ENCODE measurements at places on chromosomes 1 and 21.

GRCh38 chr1:241202401-241202800 lies 154.6 kb downstream of the RGS7 start:
- DNase-seq, result no peak

- DNase-seq, result no peak
Observed at GRCh38 chr1:212512816-212513559, 80.3 kb downstream of the NENF start.

GRCh38 chr1:50111503-50111902 lies 2.8 kb downstream of the ELAVL4 start:
- no peak for DNase-seq

DNA sequence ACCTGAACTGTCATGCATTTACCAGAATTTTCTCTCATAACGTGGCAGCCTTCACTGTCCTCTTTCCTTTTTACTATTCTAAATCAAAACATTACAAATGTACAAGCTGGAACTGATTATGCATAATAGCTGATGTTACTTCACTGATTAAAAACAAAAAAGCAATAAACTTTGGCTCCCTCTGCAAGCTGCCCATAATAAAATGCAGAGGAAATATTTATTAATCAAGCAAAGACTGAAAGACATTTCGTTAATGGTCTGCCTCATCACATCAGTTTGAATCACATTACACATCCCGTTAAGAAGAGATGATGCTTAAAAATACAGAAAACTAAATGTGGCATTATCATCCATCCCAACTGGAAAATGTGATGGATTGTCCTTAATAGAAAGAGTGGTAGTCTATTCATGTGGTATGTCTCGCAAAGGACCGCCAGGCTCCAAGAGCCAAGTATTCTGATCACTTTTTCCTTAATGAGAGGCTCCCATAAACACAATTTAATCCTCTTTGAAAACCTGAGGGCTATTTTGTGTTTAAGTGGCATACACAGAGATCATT lies 225.3 kb downstream of the RGS7 start:
- no peak for DNase-seq

DNA sequence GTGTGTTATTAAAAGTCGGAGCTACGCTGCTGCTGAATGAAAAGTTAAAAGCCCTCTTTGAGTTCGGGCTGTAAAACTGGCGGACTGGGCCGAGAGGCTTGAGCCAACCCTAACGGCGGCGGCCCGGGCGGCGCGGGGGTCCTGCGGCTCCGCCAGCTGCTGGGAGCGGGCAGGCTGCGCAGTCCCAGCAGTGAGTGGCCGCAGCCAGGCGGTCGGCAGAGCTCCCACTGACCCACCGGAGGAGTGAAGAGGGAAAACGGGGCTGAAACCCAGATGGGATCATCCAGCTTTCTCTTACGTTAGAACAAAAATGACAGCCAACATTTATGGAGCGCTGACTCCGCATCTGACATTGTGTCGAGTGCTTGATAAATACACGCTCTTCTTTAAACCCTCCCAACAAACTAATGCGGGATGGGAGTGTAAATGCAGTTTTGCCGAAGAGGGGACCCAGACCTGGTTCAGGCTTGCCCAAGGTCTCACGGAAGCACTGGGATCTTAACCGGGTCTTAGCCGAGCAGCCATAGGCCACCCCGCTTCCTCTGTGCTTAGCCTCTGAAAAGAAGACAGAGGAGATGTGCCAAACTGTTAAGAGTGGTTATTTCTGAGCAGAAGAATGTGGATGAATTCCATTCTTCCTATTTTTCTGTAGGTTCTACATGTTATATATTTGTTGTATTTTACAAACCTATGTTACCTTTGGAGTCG lies 3.5 kb downstream of the GRHL3 start:
- no peak for DNase-seq

DNA sequence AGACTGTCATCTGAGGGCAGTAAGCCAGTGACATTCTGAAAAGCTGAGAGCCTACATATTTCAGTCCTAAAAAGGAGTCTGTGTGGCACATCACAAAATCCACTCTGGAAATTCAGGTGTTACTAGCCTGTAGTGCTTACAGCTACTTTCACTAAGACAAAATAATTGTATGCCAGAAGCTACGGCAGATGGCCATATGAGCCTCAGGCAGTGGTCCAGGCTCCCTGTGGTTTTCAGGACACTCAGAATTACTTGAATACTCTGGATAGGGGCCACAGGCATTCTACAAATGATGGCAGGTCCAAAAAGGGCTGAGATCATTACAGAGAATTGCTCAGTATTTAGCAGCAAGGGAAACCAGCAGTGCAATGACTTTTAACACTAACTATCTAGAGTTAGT lies 527.1 kb downstream of the MRPL39 start:
- DNase-seq, result no peak

DNA sequence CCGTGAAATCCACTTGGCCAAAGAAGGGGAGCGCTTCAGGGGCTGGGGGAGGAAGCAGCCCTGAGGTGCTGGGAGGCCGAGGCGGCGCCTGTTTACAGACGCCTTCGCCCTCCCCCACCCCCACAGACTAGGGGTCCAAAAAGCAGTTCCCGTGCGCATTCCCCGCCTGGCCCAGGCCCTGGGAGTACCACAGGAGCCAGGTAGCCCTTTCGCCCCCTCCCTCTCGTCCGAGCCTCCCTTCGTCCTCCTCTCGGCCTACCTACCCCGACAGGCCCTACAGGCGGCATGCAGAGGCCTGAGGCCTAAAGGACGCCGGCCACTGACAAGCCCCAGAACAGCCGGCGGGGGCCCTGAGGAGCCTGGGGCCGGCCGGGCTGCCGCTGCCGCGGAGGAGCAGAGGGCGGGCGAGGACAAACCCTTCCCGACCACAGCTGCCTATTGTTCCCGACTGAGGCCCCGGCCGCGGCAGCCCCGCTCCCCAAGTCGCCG lies 522 bp downstream of the RC3H1 start:
- no peak for DNase-seq

DNA sequence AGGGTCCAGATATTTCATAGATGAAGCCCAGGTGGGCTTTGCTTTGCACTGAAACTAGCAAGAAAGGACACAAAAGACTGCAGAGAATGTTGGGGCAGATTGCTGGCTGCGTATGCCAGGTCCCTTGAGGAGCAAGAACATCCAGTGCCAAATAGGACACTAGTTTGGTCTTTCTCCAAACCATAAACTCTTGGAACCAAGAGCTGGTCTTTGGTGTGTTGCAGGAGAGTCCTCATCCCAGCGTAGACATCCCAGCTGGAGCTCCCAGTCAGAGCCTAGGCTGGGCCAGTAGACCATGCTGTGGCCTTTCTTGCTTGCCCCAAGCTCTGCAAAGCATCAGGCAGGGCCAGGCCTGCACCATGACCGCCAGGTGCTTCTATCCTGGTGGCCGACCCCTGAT lies 87.5 kb downstream of the ATP5PO start:
- no peak for DNase-seq

- DNase-seq, result peak; percentile 51
Observed at GRCh38 chr1:1305300-1306069, 2.2 kb downstream of the ACAP3 start.

Data from central memory CD4-positive, alpha-beta T cell (primary cell).